ENCODE measurements at places on chromosomes 7 and 10.

DNA sequence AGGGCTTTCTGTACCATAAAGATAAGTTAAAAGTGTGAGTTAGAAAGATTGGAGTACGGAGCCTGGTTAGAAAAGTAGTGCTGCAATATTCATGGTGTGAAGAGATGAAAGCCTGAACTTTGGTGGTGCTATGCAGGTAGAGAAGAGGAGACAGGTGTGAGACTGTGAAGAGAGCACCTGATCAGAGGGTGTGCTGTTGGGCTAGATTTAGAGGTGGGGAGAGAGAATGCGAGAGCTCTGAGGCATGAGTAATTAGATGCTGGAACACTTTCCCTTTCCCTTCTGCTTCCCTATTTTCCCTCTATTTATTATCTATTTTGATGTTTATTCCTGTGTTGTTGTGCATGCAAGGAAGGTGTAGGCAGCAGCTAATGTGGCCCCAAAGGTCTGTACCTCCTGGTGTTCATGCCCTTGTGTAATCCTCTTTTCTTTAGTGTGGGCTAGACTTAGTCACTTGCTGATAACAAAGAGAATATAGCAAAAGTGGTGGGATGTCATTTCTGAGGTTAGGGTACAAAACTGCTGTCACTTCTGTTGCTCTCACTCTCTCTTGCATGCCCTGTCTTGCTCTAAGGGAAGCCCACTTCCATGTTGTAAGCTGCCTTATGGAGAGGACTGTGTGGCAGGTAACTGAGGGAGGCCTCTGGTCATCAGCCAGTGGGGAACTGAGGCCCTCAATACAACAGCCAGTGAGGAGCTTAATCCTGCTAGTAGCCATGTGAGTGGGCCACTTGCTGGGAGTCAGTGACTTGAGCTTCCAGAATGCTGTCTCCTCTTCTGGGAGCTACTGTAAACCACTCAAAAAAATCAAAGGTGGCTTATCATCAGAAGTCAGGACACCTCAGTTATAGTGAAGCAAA is 2.6 kb upstream of the ATXN7L1 start:
- DNase-seq = no peak

DNA sequence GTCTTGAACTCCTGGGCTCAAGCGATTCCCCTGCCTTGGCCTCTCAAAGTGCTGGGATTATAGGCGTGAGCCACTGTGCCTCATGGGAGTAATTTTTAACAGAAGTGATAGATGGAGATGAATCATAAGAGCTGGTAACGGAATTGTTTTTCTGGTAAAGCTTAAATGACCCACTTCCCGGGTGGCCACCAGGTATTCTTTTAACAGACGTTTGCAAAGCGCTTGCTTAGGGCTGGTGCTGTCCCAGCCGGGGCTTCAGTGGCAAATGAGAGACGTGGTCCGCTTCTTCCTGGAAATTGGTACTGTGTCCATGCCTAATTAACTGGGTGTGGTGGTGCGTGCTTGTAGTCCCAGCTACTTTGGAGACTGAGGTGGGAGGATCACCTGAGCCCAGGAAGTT is 23.5 kb downstream of the CAMK1D start:
- no peak for DNase-seq

- no peak for DNase-seq
Measured at GRCh38 chr10:102384053-102384452, 11.5 kb upstream of the NFKB2 start.

GRCh38 chr7:33114976-33115375 is 5.8 kb upstream of the RP9 start:
- no peak for DNase-seq

GRCh38 chr7:68133045-68133444 is 1136.4 kb downstream of the TYW1 start:
- DNase-seq = no peak

GRCh38 chr7:23353172-23353571 is 54.0 kb downstream of the MALSU1 start:
- no peak for DNase-seq

DNA sequence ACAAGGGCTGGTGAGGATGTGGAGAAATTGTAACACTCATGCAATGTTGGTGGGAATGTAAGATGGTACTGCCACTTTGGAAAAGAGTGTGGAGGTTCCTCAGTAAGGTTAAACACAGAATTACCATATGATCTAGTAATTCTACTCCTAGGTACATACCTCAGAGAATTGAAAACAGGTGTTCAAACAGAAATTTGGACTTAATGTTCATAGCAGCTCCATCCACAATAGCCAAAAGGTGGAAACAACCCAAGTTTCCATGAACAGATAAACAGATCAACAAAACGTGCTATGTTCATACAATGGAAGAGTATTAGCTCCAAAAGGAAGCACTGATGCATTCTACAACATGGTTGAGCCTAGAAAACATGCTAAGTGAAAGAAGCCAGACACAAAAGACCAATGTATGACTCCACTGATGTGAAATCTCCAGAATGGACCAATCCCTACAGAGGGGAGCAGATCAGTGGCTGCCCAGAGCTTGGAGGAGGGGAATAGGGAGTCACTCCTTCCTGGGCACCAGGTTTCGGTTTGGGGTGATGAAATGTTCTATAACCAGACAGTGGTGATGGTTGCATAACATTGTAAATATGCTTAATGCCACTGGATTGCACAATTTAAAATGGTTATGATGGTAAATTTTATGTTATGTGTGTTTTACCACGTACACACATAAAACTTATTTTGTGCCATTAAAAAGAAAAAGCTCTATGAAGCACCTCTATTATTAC is 5.7 kb upstream of the WDR86 start:
- no peak for DNase-seq

DNA sequence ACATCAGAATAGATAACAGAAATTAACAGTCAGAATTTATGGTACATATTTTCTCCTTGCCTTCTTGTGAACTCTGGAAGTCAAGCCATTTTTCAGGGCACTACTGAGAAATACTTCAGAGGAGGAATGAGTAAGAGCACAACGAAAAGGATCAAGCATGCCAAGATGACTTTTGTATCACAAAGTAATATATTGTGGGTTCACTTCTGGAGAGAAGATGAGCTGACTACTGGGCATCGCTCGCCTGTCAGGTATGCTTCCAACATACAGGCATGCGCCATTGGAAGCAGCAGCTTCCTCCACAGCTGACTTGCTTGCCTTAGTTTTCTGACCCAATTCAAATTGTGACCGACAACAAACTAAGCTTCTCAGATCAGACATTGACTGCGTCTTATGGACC is 137.3 kb downstream of the VTI1A start:
- no peak for DNase-seq

All from stimulated activated CD4-positive, alpha-beta T cell treated with anti-CD3 and anti-CD28 coated beads, Interleukin-15, amount 100 ng/mL, for 48 hours (primary cell).